ENCODE measurements at places on chromosomes 5 and 9. TPM values are rescaled to one million over a fixed set of nuclear protein-coding genes. Genes with fewer than 3 reads are reported as not detected.

DNA sequence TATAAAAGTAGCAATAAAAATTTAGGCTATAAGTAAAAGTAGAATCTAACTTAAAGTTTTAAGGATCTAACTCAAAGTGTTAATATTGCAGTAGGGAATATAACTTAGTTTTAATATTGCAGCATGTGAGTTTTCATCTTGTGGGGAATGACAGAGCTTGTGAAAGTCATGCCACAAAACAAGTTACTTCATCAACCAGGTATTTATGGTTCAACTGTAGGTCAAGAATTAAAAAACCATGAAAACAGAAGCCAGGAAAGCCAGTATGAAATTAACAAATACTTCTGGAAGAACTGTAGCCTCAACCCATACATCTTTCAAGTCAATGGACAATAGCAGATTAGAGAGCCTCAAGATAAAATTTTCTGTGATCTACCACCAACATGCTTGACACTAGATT is 19.0 kb downstream of the HMGCS1 start:
- no peaks in the 10 kb centered on the region for H3K4me1 ChIP-seq
- no peaks in the 10 kb centered on the region for H3K27me3 ChIP-seq
- H3K4me3 ChIP-seq: no peak overlapping the region
- peaks cover 32% of the 10 kb centered on the region for H3K36me3 ChIP-seq

- no peak overlapping the region for H3K27ac ChIP-seq
- no peaks in the 10 kb centered on the region for H3K4me1 ChIP-seq
- H3K27me3 ChIP-seq: no peaks in the 10 kb centered on the region
- H3K4me3 ChIP-seq: no peak overlapping the region
Measured at GRCh38 chr9:122988920-122989621, 44.4 kb upstream of the GPR21 start.

Gene PIP5K1B
- 0.20 TPM for total RNA-seq

- peaks cover 2% of the 10 kb centered on the region for H3K4me1 ChIP-seq
- H3K27me3 ChIP-seq: no peaks in the 10 kb centered on the region
- DNase-seq: no peak
- no peak overlapping the region for H3K27ac ChIP-seq
- H3K36me3 ChIP-seq: no peaks in the 10 kb centered on the region
- H3K4me3 ChIP-seq: no peak overlapping the region
Measured at GRCh38 chr5:142800776-142801494, 30.8 kb downstream of the ARHGAP26 start.

DNA sequence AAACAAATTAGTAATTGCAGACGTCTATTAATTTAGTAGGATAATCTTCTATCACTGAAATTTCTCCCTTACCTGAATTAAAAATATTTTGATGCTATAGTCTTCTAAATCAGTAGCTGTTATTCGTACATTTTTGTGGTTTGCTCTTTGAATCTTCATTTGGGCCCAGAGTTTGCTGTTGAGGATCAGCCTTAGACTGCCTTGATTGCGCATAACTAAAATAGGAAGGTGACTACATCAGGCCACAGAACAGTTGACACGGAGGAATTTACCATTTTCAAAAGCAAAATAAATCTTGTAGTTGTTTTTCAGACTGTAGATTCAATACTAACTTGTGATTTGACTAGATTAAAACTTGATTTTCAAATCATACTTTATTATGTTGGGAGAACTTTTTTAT is 11.8 kb upstream of the NADK2 start:
- no peaks in the 10 kb centered on the region for H3K27me3 ChIP-seq
- DNase-seq: no peak
- no peak overlapping the region for H3K4me3 ChIP-seq
- no peaks in the 10 kb centered on the region for H3K4me1 ChIP-seq
- H3K36me3 ChIP-seq: no peaks in the 10 kb centered on the region
- no peak overlapping the region for H3K27ac ChIP-seq

Gene LHFPL2
- total RNA-seq: 17.9 TPM

- H3K4me1 ChIP-seq: no peaks in the 10 kb centered on the region
- H3K36me3 ChIP-seq: no peaks in the 10 kb centered on the region
- H3K27me3 ChIP-seq: no peaks in the 10 kb centered on the region
- H3K4me3 ChIP-seq: no peak overlapping the region
Measured at GRCh38 chr5:35454011-35454525, 163.6 kb upstream of the SPEF2 start.

DNA sequence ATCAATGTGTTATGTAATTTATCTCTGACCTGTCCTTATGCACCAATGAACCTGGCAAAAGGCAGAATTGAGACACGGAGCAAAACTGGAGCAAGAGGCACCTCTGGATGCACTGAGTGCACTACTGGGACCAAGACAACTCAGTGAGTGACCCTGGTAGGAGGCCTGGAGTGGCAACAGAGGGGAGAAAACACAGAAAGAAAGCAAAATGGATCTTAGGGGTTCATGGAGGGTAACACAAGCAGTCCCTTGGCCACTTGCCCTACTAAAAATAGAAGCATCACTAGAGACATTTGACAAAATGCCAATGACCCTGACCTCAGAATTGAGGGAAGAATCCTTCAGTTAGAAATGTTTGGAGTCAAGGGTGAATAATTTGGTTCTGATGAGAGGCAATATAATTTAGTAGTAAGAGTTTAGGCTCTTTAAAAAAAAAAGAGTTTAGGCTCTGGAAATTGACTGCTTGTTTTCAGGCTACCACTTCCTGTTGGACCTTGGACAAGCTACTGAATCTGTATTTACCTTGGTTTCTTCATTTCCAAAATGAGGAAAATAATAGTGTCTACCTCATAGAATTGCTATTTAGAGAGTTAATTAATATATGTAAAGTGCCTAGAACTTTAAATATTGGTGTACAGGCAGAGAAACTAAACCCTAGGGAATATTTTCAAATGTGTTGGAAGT is 234.9 kb upstream of the TARS1 start:
- H3K4me1 ChIP-seq: no peaks in the 10 kb centered on the region
- DNase-seq: no peak
- H3K27ac ChIP-seq: no peak overlapping the region
- no peaks in the 10 kb centered on the region for H3K36me3 ChIP-seq
- H3K4me3 ChIP-seq: no peak overlapping the region

Gene HNRNPA0
- total RNA-seq: 38.9 TPM

Gene CYFIP2
- total RNA-seq: 45.1 TPM

DNA sequence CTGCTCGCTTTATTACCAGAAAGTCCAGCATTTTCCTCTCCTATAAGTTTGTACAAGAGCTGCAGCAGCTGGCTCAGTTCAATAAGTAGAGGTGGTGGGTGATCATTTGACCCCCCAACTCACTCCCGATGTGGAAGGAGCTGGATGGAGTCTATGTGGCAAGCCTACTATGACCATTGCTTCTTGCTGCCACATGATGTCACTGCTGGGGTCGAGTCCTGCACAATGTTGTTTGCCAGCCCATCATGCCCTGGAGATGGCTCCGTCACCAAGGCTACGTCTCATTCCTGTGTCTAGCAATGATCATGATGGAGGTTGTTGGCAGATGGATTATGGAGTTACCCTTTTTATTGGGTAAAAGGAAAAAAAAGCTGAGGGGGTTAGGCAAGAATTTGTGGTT is 266.3 kb downstream of the PSAT1 start:
- no peaks in the 10 kb centered on the region for H3K4me1 ChIP-seq
- no peaks in the 10 kb centered on the region for H3K36me3 ChIP-seq
- H3K27ac ChIP-seq: no peak overlapping the region
- DNase-seq: no peak
- H3K4me3 ChIP-seq: no peak overlapping the region

Gene FIBCD1
- total RNA-seq: 26.1 TPM

Gene GRIN1
- total RNA-seq: 23.1 TPM

Gene KIAA1958
- total RNA-seq: 18.5 TPM

- no peak overlapping the region for H3K4me3 ChIP-seq
- peaks cover 20% of the 10 kb centered on the region for H3K4me1 ChIP-seq
- no peak overlapping the region for H3K27ac ChIP-seq
- H3K36me3 ChIP-seq: no peaks in the 10 kb centered on the region
Measured at GRCh38 chr9:86402591-86402990, 48.4 kb upstream of the TUT7 start.

GRCh38 chr5:93607367-93608258 is 24.6 kb downstream of the NR2F1 start:
- H3K27me3 ChIP-seq: peaks cover 54% of the 10 kb centered on the region
- peaks cover 14% of the 10 kb centered on the region for H3K4me1 ChIP-seq
- H3K27ac ChIP-seq: no peak overlapping the region
- H3K36me3 ChIP-seq: no peaks in the 10 kb centered on the region
- no peak overlapping the region for H3K4me3 ChIP-seq
- no peak for DNase-seq

DNA sequence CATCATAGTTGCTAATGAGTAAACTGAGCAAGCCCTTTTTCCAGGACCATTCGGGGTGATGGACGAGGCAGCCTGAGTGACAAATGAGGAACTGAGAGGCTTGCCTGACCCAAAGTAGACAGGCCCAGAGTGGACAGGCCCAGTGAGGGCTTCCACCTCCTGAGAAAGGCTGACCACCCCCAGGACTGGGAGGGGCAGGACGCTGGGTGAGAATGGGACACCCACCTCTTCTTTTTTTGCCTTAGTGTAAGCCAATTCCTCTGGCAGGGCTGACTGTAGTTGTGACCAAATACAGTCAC is 68.3 kb downstream of the MACROH2A1 start:
- H3K36me3 ChIP-seq: peaks cover 6% of the 10 kb centered on the region
- H3K4me1 ChIP-seq: no peaks in the 10 kb centered on the region
- no peaks in the 10 kb centered on the region for H3K27me3 ChIP-seq
- DNase-seq: no peak
- no peak overlapping the region for H3K27ac ChIP-seq

DNA sequence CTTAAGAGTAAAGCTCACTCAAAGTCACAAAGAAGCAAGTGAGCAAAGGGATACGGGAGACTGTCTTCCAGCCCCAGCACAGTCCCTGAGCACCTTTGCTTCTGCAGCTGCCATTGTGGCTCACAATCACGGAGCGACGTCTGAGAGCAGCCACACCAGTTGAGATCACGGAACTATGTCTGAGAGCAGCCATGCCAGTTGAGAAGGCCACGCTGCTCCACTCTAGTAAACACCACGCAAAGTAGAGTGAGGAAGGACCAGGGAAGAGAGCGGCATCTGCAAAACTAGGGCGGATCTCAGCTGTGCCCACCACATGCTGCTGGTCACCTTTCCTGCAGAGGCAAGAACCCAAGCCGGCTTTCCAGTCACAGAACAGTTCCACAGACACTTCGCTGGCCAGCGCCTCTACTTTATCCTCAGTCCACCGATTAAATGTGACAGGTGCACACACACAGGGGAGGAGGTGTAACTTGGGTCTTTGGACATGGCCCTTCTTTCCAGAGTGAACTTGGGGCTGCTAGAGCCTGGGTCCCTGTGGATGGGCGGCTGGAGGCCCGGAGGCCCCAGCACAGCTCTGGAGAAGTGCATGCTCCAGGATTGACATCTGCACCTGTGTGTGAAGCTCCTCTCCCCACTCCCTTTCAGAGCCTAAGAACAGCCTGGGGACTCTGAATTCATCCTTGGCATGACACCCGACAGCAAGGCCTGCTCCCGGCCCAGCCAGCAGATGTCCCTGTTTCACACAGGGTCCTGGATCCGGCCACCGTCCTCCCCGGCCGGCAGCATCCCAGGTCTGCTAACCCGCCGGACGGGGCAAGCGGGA is 324.9 kb upstream of the IRX4 start:
- H3K4me3 ChIP-seq: no peak overlapping the region
- DNase-seq: no peak
- H3K4me1 ChIP-seq: no peaks in the 10 kb centered on the region
- no peak overlapping the region for H3K27ac ChIP-seq

DNA sequence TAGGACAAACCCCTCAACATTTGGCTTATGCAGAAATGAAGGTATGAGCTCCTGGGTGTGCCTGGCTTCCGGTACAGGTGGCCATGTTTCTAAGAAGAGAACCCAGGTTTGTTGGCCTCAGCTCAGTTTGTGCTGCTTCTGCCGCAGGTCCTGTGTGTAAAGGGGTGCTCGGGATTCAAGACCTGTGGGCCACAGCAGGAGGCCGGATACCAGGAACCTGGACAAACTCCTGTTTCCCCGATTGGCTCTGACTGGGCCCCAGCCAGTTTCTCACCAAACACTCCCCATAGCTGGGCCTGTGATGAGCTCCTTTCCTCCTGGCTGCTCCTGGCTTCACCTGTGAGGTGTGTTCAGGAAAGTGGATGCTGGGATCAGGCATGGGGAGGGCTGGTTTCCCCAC is 271.2 kb upstream of the IRX2 start:
- DNase-seq: no peak
- H3K27me3 ChIP-seq: no peaks in the 10 kb centered on the region
- no peak overlapping the region for H3K27ac ChIP-seq
- H3K36me3 ChIP-seq: no peaks in the 10 kb centered on the region
- H3K4me3 ChIP-seq: no peak overlapping the region

Gene HABP4
- 21.0 TPM for total RNA-seq

- H3K36me3 ChIP-seq: no peaks in the 10 kb centered on the region
- no peak for DNase-seq
- H3K4me3 ChIP-seq: no peak overlapping the region
- H3K27ac ChIP-seq: no peak overlapping the region
Measured at GRCh38 chr5:18003784-18004183, 369.5 kb downstream of the TAF11L14 start.

DNA sequence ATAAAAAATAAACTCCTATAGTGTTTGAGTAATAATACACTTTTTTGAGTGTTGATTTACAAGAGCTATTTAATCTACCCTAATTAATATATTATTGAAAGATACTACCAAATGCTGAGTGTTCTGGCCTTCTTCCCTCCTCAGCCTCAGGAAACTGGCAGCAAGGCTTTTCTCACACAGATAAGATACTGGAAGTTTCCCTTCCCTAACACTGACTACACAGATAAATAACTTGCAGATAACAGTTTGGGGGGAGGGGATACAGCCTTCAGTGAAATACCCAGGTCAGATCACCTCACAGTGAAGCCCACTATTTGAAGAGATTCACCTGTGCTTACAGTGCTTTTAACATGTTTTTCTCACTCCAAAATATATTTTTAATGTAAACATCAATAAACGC is 1.6 kb upstream of the NIPSNAP3A start:
- H3K4me3 ChIP-seq: no peak overlapping the region
- no peak for DNase-seq
- peaks cover 3% of the 10 kb centered on the region for H3K4me1 ChIP-seq
- no peaks in the 10 kb centered on the region for H3K36me3 ChIP-seq
- H3K27ac ChIP-seq: no peak overlapping the region

- DNase-seq: no peak
- no peaks in the 10 kb centered on the region for H3K4me1 ChIP-seq
- no peak overlapping the region for H3K4me3 ChIP-seq
- no peak overlapping the region for H3K27ac ChIP-seq
- H3K36me3 ChIP-seq: no peaks in the 10 kb centered on the region
Measured at GRCh38 chr5:164048359-164048926, 543.0 kb downstream of the MAT2B start.

- DNase-seq: no peak
- peak overlapping the region; percentile 85 for H3K4me3 ChIP-seq
- no peaks in the 10 kb centered on the region for H3K27me3 ChIP-seq
- peak overlapping the region; percentile 21 for H3K27ac ChIP-seq
Measured at GRCh38 chr5:54311176-54311677, 854 bp upstream of the ARL15 start.

Gene OR1Q1
- total RNA-seq: not detected

Gene PCDHB16
- total RNA-seq: not detected

GRCh38 chr9:78292026-78292425 is 4.9 kb upstream of the PSAT1 start:
- DNase-seq: no peak
- no peaks in the 10 kb centered on the region for H3K27me3 ChIP-seq
- no peaks in the 10 kb centered on the region for H3K36me3 ChIP-seq
